ENCODE measurements at places on chromosomes 2 and 18. TPM values are rescaled to one million over a fixed set of nuclear protein-coding genes. Genes with fewer than 3 reads are reported as not detected.

The MEIS1 gene
- total RNA-seq, result 127 TPM

The RBM44 gene
- 0.58 TPM for total RNA-seq

The EML6 gene
- 0.66 TPM for total RNA-seq

The CXCR1 gene
- total RNA-seq, result not detected

The DYNC1I2 gene
- total RNA-seq, result 102 TPM

The SLC16A14 gene
- 2.6 TPM for total RNA-seq

The APCDD1 gene
- 4.5 TPM for total RNA-seq

The DLX1 gene
- total RNA-seq, result 0.15 TPM

The ANAPC1 gene
- total RNA-seq, result 42.7 TPM

The ESPNL gene
- total RNA-seq, result 9.8 TPM

The KLHL41 gene
- total RNA-seq, result 9.8 TPM

The ATP9B gene
- 34.7 TPM for total RNA-seq

The IL36G gene
- total RNA-seq, result not detected

The RTN4 gene
- 451 TPM for total RNA-seq

Data from smooth muscle cell of trachea (primary cell).